ENCODE measurements at places on chromosomes 5 and 9.

DNA sequence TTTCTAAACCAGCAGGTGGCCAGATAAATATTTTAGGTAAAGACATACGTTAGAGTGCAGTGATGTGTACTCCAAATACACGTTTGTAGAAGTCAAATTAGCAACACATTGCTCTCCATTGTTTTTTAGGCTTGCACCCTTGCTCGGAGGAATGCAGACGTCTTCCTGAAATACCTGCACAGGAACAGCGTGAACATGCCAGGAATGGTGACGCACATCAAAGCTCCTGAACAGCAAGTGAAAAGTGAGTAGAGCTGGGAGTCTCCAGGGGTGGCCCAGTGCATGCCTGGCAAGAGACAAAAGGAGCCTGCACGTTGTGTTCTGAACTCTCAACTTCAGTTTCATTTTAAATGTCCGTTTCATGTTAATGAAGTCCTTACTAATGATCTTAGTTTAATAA is 207.5 kb upstream of the OTULINL start:
- DNase-seq = no peak

GRCh38 chr9:23555851-23556250 is 270.2 kb downstream of the ELAVL2 start:
- no peak for DNase-seq

DNA sequence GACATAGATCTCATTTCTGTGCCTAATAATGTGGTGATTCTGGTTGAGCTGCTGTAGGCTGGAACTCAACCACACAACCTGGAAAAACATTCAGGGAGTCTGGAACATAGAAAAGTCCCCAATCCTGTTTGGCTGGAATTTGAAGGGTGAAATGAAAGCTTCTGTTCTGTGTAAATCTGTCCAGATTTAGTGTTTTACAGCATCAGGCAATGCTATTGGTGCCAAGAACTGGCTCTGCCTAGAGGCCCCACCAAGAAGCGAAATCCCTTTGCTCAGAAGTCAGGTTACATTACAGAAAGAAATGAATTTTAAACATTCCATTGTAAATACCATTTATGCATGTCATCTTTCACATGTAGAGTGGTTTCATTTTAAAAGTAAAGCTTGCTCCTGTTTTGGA is 56.3 kb downstream of the TMEM174 start:
- no peak for DNase-seq

- DNase-seq = peak; percentile 18
Observed at GRCh38 chr5:173972925-173973615, 15.9 kb upstream of the C5orf47 start.

GRCh38 chr5:26660116-26660515 is 378.3 kb downstream of the CDH9 start:
- no peak for DNase-seq

GRCh38 chr9:112059145-112059965 is 115.7 kb downstream of the SUSD1 start:
- no peak for DNase-seq

DNA sequence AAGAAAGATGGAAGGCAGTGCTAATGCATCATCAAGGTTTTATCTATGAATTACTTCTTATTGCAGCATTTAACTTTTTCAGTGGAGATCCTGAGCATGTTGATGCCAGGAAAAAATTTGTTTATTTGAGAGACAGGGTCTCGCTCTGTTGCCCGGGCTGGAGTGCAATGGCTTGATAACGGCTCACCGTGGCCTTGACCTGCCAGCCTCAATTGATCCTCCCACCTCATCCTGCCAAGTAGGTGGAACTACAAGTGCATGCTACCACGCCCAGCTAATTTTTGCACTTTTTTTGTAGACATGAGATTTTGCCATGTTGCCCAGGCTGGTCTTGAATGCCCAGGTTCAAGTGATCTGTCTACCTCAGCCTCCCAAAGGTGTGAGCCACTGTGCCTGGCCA is 47.2 kb downstream of the AOPEP start:
- no peak for DNase-seq

DNA sequence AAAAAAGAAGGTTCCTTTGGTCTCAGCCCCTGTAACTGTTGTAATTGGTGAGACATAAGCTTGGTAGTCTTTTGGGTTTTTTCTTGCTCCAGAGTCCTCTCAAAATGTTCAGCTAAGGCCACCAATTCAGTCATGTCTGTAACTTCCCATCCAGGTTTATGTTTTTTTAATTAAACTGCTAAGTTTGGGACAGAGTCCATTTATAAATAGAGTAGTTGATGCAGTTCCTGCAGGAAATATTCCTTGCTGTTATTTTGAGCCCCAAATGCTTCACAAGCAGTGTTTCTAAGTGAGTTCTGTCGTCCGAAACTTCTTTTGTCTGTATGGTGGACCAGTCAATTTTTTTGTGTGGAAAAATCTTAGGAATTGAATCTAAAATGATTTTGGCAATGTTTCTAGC is 155.0 kb downstream of the AOPEP start:
- DNase-seq = no peak

GRCh38 chr5:159208514-159209437 is 577 bp downstream of the RNF145 start:
- no peak for DNase-seq

DNA sequence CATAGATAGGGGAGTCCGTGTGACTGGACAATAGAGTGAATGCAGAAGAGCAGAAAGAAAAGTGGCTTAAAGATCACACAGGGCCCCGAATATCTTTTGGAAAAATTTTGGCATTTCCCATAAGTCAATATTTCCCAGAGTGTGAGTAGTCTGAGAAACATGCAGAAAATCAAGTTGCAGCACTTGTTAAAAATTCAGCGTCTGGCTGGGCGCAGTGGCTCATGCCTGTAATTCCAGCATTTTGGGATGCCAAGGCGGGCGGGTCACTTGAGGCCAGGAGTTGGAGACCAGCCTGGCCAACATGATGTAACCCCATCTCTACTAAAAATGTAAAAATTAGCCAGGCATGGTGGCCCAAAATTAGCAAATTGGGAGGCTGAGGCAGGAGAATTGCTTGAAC is 227.0 kb downstream of the DRD1 start:
- DNase-seq = no peak

- no peak for DNase-seq
Observed at GRCh38 chr9:88660611-88661010, 125.6 kb downstream of the NXNL2 start.

GRCh38 chr9:88916894-88917293 is 74.4 kb upstream of the S1PR3 start:
- no peak for DNase-seq

- DNase-seq = no peak
Observed at GRCh38 chr9:706606-707459, 134.7 kb upstream of the DMRT1 start.

GRCh38 chr5:127564002-127564769 is 46.7 kb downstream of the PRRC1 start:
- DNase-seq = no peak

All from esophagus squamous epithelium (tissue), 5 donors.